Activated CD4-positive, alpha-beta memory T cell treated with anti-CD3 and anti-CD28 coated beads for 36 hours (primary cell): ENCODE measurements at places on chromosomes 2 and 18. TPM values are rescaled to one million over a fixed set of nuclear protein-coding genes. Genes with fewer than 3 reads are reported as not detected.
A peak's percentile ranks its signal among the peaks of the same experiment; 100 is the strongest.

GRCh38 chr2:164368896-164369295 lies 252.4 kb downstream of the GRB14 start:
- H3K27me3 ChIP-seq: no peaks in the 10 kb centered on the region
- no peak for DNase-seq
- no peak overlapping the region for H3K27ac ChIP-seq
- H3K36me3 ChIP-seq: no peaks in the 10 kb centered on the region
- no peak overlapping the region for H3K4me3 ChIP-seq

DNA sequence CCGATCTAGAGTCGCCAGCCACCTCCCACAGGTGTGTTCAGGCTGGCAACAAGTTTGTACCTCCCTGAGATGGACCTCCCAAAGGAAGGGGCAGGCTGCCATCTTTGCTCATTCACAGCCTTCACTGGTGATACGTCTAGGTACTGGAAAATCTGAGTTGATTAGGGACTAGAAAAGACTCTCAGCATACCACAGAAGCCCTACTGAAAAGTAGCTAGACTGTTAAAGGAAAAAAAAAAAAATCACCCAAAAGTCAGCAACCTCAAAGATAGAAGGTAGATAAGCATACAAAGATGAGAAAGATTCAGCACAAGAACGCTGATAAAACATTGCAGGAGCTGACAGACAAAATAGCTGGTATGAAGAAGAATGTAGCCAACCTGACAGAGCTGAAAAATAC lies 128.6 kb upstream of the WDR75 start:
- H3K36me3 ChIP-seq: no peaks in the 10 kb centered on the region
- no peaks in the 10 kb centered on the region for H3K27me3 ChIP-seq
- DNase-seq: no peak
- peaks cover 35% of the 10 kb centered on the region for H3K4me1 ChIP-seq

DNA sequence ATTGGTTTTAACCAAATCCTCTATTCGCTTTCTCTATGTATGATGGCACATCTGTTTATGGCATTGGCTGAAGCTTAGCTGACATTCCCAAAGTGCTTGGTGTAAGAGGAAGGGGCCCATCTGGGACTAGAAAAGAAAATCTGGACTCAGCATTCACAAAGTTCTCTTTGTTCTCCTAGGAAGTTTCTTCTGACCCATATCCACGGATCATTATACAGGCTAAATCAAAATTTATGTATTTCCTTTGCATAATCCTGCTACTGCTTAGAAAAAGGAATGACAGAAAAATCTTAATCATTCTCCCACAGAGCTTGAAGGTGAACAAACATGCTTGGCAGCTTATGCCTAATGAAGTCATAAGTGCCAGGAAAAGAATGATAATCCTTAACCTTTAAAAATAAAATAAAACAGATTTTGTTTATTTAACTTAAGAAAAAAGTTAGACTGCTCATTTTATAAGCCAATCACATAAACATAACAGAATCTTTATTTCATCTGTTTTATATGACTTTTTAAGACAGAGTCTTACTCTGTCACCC lies 88.4 kb downstream of the NYAP2 start:
- H3K27me3 ChIP-seq: no peaks in the 10 kb centered on the region
- H3K4me1 ChIP-seq: no peaks in the 10 kb centered on the region
- no peaks in the 10 kb centered on the region for H3K36me3 ChIP-seq
- no peak overlapping the region for H3K4me3 ChIP-seq
- DNase-seq: no peak

- no peak for DNase-seq
- no peaks in the 10 kb centered on the region for H3K36me3 ChIP-seq
- peaks cover 7% of the 10 kb centered on the region for H3K4me1 ChIP-seq
Observed at GRCh38 chr2:10912076-10912731, 470 bp downstream of the KCNF1 start.

- DNase-seq: no peak
- no peak overlapping the region for H3K4me3 ChIP-seq
- no peak overlapping the region for H3K27ac ChIP-seq
- H3K36me3 ChIP-seq: no peaks in the 10 kb centered on the region
- peaks cover 2% of the 10 kb centered on the region for H3K27me3 ChIP-seq
Observed at GRCh38 chr2:222753251-222753824, 81.9 kb downstream of the MOGAT1 start.

- H3K4me1 ChIP-seq: no peaks in the 10 kb centered on the region
- H3K36me3 ChIP-seq: no peaks in the 10 kb centered on the region
- H3K4me3 ChIP-seq: no peak overlapping the region
Observed at GRCh38 chr2:81981585-81981984, 1677.0 kb upstream of the LRRTM1 start.

- peaks cover 5% of the 10 kb centered on the region for H3K36me3 ChIP-seq
- DNase-seq: no peak
- H3K27me3 ChIP-seq: no peaks in the 10 kb centered on the region
Observed at GRCh38 chr2:238484522-238485452, 58.1 kb downstream of the ASB1 start.

GRCh38 chr18:25399554-25399953 lies 47.6 kb upstream of the ZNF521 start:
- no peaks in the 10 kb centered on the region for H3K4me1 ChIP-seq
- H3K36me3 ChIP-seq: no peaks in the 10 kb centered on the region
- H3K27me3 ChIP-seq: no peaks in the 10 kb centered on the region
- H3K27ac ChIP-seq: no peak overlapping the region
- H3K4me3 ChIP-seq: no peak overlapping the region

ARL4C gene
- 44.4 TPM for total RNA-seq

REG3A gene
- total RNA-seq: not detected

DNA sequence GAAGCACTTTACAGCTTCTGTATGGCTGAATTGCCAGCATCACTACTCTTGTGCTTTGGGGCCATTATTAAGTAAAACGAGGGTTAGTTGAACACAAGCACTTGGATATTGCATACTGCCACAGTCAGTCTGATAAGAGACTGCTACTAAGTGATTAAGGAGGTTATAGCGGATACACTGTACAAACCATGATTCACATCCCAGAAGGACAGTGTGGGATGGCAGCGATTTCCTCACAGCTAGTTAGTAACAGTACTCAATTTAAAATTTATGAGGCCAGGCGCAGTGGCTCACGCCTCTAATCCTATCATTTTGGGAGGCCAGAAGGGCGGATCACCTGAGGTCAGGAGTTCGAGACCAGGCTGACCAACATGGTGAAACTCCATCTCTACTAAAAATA lies 2.6 kb upstream of the BMPR2 start:
- no peak overlapping the region for H3K27ac ChIP-seq
- H3K36me3 ChIP-seq: peaks cover 2% of the 10 kb centered on the region

- no peaks in the 10 kb centered on the region for H3K4me1 ChIP-seq
- H3K4me3 ChIP-seq: no peak overlapping the region
- no peak overlapping the region for H3K27ac ChIP-seq
- no peaks in the 10 kb centered on the region for H3K36me3 ChIP-seq
- peaks cover 5% of the 10 kb centered on the region for H3K27me3 ChIP-seq
Observed at GRCh38 chr2:64338108-64338507, 115.9 kb upstream of the LGALSL start.

GRCh38 chr2:94762600-94762999 lies 108.6 kb upstream of the TEKT4 start:
- no peak for DNase-seq
- H3K4me3 ChIP-seq: no peak overlapping the region
- H3K27me3 ChIP-seq: no peaks in the 10 kb centered on the region
- no peak overlapping the region for H3K27ac ChIP-seq
- no peaks in the 10 kb centered on the region for H3K36me3 ChIP-seq

DNA sequence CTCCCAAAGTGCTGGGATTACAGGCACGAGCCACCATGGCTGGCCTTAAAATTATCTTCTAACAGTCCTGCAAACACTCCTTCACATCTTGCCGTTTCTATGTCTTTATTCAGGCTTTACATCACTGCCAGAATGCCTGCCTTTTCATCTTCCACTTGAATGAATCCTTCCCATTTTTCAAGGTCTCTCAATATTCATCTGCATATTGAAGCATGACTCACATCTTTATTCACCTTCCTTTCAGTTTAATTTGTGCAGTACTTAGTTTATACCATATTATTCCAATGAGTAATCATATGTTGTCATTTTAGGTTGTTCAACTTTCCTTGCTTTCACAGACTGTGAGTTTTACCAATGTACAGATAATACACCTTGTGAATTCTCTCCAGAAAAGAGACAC lies 510.1 kb upstream of the PIK3C3 start:
- no peaks in the 10 kb centered on the region for H3K4me1 ChIP-seq
- no peaks in the 10 kb centered on the region for H3K27me3 ChIP-seq
- H3K36me3 ChIP-seq: no peaks in the 10 kb centered on the region
- DNase-seq: no peak
- no peak overlapping the region for H3K27ac ChIP-seq

DNA sequence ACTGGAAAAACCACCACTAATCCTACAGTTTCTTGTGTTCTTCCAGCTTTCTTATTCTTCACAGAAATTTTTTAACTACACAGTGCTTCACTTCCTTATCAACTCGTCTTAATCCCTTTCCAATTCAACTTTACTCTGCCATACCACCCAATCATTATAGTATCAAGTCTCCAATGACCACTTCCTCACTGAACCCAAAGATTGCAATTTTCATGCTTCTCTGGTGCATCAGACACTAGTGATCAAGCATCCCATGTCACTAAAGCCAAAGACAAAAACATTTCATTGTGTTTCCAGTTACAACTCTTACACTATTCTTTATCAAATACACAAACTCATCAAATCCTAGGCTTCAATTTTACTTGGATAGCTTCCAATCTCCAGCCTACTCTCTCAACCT lies 9.5 kb downstream of the CHAC2 start:
- H3K27me3 ChIP-seq: no peaks in the 10 kb centered on the region
- H3K4me3 ChIP-seq: no peak overlapping the region
- no peak for DNase-seq

DGUOK gene
- total RNA-seq: 102 TPM

GRCh38 chr2:68362749-68363148 lies 2.3 kb upstream of the PLEK start:
- H3K4me3 ChIP-seq: no peak overlapping the region
- H3K36me3 ChIP-seq: no peaks in the 10 kb centered on the region
- no peaks in the 10 kb centered on the region for H3K27me3 ChIP-seq
- H3K4me1 ChIP-seq: peaks cover 12% of the 10 kb centered on the region
- no peak overlapping the region for H3K27ac ChIP-seq
- DNase-seq: no peak

DNA sequence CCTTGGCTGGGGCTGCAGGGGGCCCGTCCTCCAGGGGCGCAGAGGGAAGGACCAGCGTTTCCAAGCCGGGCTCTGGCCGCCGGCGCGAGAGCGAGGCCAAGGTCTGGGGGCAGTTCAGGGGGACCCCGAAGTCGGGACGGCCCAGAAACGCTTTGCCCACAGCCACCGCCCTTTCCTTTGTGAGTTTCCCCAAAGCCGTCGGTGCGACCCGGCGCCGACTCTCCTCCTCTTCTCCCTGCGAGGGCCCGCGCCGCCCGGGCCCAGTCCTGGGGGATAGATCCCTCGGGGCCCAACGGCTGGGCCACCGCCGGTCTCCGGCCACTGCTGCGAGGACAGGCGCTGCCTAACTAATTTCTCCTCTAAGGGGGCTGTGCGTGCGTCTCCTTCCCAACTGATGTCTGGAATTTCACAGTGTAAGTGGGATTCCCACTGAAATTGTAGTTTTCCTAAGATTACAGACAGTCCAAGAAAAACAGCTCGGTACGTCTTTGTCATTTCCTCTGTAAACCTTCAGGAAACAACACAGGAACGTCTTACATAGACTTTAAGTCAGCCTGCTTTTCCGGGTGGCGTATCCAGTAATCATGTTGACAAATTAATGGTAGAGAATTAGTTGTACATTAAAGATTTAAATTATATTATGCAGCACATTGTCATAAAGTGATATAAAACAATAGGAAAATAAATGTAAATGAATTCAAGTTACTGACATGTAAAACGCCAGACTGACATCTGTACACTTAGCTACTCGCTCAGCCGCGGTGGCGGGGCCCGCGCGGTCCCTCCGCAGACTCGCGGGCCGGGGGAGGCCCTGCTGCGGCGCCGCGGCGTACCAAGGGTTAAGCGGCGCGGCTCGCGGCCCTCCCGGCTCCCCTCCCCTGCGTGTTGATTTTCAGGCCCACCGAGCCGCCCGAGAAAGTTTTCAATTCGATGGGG lies 139.4 kb upstream of the SIX3 start:
- DNase-seq: no peak
- peaks cover 79% of the 10 kb centered on the region for H3K27me3 ChIP-seq
- no peak overlapping the region for H3K27ac ChIP-seq
- H3K4me3 ChIP-seq: peak overlapping the region; percentile 36

CCDC121 gene
- 0.34 TPM for total RNA-seq

CRYBA2 gene
- total RNA-seq: not detected

- no peak overlapping the region for H3K4me3 ChIP-seq
- no peaks in the 10 kb centered on the region for H3K36me3 ChIP-seq
- peaks cover 8% of the 10 kb centered on the region for H3K27me3 ChIP-seq
- H3K27ac ChIP-seq: no peak overlapping the region
- no peaks in the 10 kb centered on the region for H3K4me1 ChIP-seq
Observed at GRCh38 chr2:7378591-7378990, 461.4 kb downstream of the RNF144A start.

GPR39 gene
- not detected for total RNA-seq

CABYR gene
- total RNA-seq: 1.00 TPM

DNA sequence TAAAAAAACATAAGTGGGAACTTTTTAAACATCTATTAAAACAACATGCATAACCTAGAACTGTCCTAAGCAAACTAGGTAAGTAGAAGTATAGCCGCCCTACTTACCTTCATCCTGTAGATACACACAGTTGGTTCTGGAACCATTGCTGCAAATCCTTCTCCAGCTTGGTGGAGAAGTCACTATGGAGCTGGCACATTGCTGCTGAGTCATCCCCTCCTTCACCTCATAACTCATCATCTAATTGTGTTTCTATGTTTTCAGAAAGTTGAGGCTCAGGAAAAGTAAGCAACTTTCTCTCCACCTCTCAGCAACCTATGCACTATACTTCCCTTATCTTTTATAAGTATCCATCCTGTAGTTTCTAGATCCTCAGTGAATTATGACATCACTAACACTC lies 269.8 kb upstream of the MMADHC start:
- H3K4me3 ChIP-seq: no peak overlapping the region
- no peaks in the 10 kb centered on the region for H3K27me3 ChIP-seq
- no peak overlapping the region for H3K27ac ChIP-seq
- H3K4me1 ChIP-seq: no peaks in the 10 kb centered on the region
- no peaks in the 10 kb centered on the region for H3K36me3 ChIP-seq

DNA sequence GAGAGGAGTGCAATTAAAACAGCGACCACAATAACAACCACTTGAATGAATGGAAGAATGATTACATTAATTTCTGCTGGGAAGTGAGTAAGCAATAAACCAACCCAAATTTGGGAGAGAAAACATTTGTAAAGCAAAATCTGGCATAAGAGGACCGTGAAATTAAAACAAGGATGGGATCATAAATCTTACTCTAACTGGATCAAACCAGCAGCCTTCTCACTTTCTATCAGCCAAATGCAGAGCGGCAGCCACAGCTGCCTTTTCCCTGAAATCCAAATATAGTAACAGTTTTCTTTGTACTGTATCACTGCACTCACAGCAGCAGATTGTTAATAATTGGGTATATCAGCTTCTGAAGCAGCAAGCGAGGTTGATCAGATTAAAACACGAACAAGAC lies 245.2 kb upstream of the REG3G start:
- DNase-seq: no peak
- no peaks in the 10 kb centered on the region for H3K36me3 ChIP-seq
- H3K4me1 ChIP-seq: no peaks in the 10 kb centered on the region
- no peaks in the 10 kb centered on the region for H3K27me3 ChIP-seq
- H3K27ac ChIP-seq: no peak overlapping the region
- no peak overlapping the region for H3K4me3 ChIP-seq

TRIB2 gene
- 4.9 TPM for total RNA-seq
